ENCODE measurements at places on chromosomes 4 and X.

GRCh38 chr4:27947302-27947701, 1086.7 kb downstream of the STIM2 start:
- no peak for DNase-seq

DNA sequence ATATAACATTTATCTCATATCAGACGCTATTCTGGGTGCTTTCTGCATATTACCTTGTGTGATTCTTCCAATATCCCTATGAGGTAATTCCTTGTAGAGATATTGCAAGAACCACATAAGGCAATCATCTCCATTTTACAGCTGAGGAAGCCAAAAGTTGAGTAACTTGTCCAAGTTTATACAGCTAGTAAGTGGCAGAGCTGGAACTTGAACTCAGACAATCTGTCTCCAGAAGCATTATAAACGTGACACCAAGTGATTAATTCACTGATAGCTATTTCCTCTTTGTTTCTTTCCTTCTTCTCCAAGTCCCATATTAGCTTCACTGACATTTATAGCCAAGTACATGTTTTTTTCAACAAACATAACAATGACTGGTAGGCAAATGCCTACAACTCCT, 7.3 kb downstream of the EMCN start:
- peak; percentile 72 for DNase-seq

- peak; percentile 6 for DNase-seq
These were observed at the start of gene ANKRD37 for GRCh38 chr4:185396724-185397385. ANKRD37 (plus strand) TSS chr4:185396841; CDS start chr4:185396924, 83 bp downstream.

DNA sequence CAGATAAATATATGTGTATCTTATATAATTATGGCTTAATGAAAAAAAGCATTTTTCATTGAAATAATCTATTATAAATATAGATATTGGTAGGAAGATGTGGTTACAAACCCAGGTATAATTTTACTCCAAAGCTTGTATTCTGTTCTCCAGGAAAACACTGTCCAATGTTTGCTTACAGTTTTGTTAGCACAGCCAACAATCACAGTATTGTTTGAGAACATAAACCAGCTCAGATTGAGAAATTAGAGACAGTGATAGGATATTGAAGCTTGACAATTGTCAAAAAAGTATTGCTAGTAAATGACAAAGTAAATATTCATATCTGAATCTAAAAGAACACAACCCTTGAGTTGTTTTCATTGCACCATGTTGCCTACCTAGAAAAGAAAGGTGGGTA, 228.8 kb downstream of the ADGRL3 start:
- DNase-seq: no peak

GRCh38 chrX:150313514-150313913, 49.6 kb upstream of the MAMLD1 start:
- DNase-seq: no peak

- peak; percentile 1 for DNase-seq
These were observed 26.0 kb downstream of the CAPN6 start for GRCh38 chrX:111244235-111244750.

DNA sequence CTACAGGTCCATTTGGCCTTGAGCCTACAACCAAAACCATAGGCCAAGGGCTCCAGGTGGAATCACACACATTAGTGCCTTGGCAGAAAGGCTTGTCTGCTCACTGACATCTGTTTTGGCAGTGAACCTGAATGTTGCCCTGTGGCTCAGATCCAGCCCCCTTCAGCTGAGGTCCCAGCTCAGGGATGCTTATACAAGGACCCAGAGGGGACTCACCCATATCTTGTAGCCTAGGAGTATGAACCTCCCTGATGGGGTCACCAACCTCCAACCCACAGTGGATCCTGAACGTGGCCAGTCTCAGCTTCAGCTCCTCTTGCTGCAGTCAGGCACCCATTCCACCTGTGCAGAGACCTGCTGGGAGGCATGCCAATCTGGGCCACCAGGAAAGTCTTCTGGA, 50.8 kb upstream of the HMX1 start:
- DNase-seq: no peak

GRCh38 chr4:77220828-77221613, 64.0 kb downstream of the CCNG2 start:
- DNase-seq: peak; percentile 44

DNA sequence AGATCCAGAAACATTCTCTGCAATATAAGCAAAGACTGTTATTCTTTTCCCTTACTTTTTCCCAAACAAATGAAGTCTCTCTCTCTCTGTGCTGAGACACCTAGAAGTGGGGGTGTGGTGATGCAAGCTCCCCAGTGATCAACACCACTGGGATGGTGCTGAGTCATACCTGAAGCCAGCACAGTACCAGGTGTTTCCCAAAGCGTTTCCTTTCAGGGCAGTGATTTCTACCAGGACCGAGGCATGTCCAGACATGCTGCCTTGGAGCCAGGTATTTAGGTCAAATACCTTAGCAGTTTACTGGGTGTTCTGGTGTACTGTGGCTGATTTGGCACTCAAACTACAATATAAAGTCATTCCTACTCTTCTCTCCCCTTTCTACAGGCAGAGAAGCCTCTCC, 726.5 kb downstream of the FAM133A start:
- DNase-seq: no peak

DNA sequence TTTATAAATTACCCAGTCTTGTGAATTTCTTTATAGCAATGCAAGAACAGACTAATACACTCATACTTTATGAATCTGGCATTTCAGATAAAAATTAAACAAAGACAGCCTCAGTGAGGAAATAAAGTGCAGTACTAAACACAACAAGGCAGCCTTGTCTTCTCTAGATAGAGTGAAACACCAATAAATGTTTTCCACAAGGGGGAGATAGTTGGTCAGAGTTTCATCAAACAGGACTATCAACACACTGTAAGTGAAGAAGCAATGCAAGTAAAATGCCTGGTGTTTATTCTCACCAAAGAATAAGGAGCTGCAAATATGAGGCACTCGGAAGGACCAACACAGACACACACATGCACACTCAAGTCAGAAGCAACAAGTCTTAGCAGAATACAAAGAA, 62.8 kb downstream of the FAM9B start:
- DNase-seq: peak; percentile 61

GRCh38 chrX:42708222-42708621, 69.7 kb downstream of the PPP1R2C start:
- no peak for DNase-seq

DNA sequence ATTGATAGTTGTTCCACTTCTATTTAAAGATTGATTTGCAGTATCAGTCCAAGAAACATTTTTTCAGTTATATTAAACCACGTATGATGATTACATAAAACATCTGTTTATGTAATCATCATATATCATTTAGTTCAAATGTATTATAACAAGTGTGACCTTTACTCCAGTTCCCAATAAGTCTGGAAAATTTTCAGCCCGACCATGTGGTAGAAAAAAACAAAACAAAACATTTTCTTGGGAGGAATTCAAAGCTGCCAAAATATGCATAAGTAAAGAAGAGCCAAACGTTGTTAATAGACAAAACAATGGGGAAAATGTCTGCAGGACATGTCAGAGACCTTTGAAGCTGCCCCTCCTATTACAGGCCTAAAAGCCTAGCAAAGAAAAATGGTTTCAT, 709.1 kb downstream of the FAT4 start:
- DNase-seq: no peak

DNA sequence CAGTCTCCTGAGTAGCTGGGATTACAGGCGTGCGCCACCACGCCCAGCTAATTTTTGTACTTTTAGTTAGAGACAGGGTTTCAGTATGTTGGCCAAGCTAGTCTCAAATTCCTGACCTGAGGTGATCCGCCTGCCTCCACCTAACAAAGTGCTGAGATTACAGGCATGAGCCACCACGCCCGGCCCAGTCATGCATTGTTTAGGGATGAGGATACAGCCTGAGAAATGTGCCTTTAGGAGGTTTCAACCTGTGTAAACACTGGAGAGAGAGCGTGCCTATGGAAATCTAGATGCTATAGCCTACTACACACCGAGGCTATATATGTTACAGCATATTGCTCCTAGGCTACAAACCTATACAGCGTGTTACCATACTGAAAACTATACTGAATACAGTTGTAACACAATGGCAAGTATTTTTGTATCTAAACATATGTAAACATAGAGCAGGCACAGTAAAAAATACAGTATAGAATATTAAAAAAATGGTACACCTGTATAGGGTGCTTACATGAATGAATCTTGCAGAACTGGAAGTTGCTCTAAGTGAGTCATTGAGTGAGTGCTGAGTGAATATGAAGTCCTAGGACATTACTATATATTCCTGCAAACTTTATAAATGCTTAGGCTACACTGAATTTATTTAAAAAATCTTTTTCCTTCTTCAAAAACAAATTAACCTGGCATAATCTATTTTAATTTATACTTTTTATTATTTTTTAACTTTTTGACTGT, 588.2 kb upstream of the ADGRL3 start:
- no peak for DNase-seq

DNA sequence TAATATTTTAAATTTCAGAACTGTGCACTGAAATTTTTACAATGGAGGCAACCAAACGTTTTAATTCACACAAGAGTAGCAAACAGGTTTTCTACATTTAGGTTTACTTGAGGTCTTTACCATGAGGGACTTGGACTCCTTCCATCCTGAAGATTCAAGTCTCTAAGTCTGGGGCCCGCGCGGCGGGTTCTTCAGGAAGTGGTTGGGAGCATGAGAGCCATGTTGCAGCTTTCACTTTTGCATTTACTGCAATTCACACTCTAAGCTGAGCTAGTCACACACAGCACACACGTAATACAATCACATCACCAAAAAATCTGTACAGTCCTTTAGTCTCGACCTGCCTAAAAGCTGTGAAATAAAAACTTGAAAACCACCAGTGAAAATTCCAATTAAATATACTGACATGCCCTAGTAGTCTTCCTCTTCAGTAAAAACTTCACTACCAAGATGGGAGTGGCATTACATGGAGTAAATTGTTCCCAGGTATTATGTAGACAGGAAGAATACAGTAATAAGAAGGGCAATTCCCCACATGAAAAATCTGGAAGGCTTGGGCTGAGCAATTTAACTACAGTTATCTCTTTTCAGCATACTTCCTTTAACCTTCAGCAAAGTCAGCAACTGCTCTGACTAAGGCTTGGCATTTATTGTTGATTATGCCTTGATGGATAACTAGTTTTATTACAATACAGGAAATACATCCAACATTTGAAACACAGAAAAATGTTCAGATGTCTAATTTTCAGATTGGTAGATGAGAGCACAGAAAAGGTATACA, 571.1 kb upstream of the DIPK2B start:
- DNase-seq: peak; percentile 82

- DNase-seq: peak; percentile 51
These were observed 34.6 kb downstream of the MAP9 start for GRCh38 chr4:155342142-155342541.

DNA sequence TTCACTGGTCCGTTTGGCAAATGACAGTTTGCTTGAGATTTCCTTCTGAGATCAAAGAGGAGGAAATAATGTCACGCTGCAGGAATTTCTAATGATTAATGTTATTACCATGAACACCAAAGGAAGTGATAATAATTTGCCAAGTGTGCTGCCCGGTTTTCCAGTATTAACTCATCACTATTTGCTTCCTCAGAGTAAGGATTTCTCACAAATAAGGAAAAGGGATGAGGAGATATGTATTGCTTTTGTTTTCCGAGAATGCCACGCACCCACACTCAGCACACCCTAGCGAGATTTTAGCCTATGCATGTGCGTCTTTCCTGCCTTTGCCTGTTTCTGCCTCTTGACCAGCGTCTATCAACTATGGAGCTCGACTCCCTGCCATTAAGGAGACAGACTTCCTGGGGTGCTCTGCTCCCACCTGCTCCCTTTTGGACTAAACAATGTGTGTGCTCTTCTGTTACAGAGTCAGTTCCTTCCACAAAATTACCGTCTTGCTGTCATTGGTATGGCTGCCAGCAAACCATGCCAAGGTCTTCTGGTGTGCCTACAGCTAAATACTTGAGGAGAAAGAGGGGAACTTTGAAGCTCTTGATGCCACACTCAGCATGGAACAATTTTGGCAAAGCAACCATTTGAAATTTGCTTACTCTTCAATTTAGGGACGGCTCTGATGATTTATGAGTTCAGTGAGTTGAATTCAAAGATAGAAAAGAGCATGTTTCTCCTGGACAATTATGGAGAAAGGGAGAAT, 393.1 kb upstream of the ZFP42 start:
- DNase-seq: peak; percentile 80

GRCh38 chr4:41124916-41125548, 89.3 kb downstream of the APBB2 start:
- DNase-seq: no peak

GRCh38 chrX:6169407-6169806, 59.3 kb downstream of the NLGN4X start:
- no peak for DNase-seq

- DNase-seq: no peak
These were observed 271.0 kb downstream of the AFF2 start for GRCh38 chrX:148771440-148771839.

DNA sequence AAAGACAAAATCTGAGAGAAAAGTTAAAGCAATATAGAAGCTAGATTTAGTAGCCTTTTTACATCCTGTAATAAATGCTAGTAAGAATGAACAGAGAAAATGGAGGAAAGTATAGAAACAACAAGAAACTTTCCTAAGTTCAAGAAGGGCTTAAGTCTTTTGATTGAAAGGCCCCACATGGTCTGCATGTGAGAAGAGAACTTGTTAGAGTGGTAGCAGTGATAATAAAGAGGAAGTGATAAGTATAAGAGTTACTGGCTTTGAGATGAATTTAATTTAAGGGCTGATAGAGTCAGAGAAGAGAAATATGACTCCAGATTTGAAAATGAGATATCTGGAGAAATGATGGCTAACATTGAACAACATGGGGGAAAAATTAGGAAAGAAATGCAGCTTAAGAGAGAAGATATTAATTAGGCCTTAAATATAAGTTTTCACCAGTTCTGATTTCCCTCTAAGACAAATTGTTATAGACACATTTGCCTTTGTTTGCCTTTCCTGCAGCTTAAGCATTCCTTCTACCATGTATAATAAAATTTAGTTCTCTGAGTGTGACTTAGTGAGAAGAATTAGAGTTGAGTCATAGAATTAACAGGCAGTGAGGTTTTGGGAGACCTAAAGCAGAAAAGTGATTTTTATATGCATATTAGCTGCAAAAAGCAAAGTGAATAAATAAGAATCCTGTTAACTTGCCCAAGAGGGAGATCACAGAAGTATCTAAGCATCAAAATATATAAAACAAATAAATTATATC, 18.4 kb downstream of the ZFX start:
- peak; percentile 24 for DNase-seq

GRCh38 chr4:53818104-53818503, 226.8 kb upstream of the LNX1 start:
- DNase-seq: peak; percentile 14

DNA sequence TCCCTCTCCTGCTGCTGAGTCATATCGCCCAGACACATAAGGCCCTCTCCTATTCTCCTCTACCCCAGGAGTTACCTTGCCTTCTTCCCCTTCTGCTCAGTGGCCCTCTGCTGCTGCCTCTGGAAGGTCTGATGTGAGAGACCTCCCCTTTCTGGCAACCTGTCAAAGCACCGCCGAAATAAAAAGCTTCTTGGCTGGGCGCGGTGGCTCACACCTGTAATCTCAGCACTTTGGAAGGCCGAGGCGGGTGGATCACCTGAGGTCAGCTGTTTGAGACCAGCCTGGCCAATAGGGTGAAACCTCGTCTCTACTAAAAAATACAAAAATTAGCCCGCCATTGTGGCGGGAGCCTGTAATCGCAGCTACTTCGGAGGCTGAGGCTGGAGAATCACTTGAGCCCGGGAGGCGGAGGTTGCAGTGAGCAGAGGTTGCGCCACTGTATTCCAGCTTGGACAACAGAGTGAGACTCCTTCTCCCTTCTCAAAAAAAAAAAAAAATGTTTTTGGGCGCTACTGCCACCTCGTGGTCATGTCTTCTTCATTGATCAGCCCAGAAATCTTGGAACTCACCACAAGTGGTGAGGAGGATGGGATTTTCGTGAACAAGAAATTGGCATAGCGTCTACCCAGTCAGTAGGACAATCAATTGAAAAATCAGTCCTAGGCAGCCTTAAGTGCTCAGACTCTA, 8.6 kb upstream of the ZXDA start:
- peak; percentile 32 for DNase-seq
